ENCODE measurements at places on chromosomes 16 and 17.

DNA sequence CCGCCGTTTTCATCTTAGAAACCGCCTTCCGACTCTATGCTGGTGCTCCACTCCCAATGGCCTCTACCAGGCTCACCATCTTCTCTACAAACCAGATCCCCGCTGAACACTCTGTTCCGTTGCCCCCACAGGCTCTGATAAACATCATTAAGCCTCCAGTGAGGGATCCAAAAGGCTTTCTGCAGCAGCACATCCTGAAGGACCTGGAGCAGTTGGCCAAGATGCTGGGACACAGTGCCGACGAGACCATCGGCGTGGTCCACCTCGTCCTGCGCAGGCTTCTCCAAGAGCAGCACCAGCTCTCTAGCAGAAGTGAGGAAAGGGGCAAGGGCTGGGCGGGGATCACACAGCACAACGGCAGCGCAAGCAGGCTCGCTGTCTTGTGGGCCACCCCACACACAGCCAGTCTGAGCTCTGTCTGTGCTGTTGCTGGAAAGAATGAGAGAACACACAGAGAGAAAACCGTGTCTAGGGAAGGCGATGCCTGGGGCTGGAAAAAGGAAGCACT is 33.5 kb upstream of the ENDOV start:
- DNase-seq = no peak

GRCh38 chr17:13418891-13419290 is 182.8 kb downstream of the HS3ST3A1 start:
- peak; percentile 6 for DNase-seq

DNA sequence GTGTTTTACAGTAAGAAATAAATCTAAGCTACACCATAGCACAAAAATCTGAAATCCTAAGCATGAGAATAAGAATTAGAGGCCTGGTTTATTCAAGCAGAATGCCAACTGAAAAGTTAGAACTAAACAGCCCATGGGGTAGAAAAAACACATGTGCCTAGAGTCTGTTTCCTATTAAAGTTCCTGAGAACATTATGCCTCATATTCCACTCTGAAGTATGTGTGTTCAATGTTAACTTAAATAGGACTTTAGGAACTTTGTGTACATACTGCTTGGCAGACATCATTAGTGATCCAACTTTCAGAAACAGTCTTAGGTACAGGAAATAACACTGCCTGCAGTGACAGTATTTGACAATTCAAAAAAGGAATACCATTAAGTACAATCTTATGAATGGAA is 18.2 kb downstream of the HEATR6 start:
- DNase-seq = no peak

GRCh38 chr16:82657239-82657638 is 30.5 kb downstream of the CDH13 start:
- DNase-seq = peak; percentile 20

- DNase-seq = no peak
These were observed 118.5 kb upstream of the CACNG5 start for GRCh38 chr17:66716236-66717026.

GRCh38 chr17:37483311-37484039 is 6.2 kb upstream of the DUSP14 start:
- peak; percentile 56 for DNase-seq

DNA sequence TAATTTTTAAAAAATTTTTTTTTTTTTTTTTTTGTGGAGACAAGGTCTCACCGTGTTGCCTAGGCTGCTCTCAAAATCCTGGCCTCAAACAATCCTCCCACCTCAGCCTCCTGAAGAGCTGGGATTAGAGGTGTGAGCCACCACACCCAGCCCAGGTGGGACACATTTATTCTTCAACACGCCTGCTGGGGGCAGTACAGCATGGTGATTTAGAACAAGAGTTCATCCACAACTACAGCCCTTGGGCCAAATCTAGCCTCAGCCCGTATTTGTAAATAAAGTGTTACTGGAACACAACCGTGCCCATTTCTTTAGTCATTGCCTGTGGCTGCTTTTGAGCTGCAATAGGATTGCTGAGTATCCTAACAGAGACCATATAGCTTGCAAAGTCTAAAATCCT is 92.8 kb downstream of the KATNIP start:
- peak; percentile 41 for DNase-seq

- peak; percentile 32 for DNase-seq
These were observed 35.2 kb upstream of the SIAH1 start for GRCh38 chr16:48420437-48420836.

- DNase-seq = no peak
These were observed 606.3 kb downstream of the KCNJ2 start for GRCh38 chr17:70775679-70776078.

DNA sequence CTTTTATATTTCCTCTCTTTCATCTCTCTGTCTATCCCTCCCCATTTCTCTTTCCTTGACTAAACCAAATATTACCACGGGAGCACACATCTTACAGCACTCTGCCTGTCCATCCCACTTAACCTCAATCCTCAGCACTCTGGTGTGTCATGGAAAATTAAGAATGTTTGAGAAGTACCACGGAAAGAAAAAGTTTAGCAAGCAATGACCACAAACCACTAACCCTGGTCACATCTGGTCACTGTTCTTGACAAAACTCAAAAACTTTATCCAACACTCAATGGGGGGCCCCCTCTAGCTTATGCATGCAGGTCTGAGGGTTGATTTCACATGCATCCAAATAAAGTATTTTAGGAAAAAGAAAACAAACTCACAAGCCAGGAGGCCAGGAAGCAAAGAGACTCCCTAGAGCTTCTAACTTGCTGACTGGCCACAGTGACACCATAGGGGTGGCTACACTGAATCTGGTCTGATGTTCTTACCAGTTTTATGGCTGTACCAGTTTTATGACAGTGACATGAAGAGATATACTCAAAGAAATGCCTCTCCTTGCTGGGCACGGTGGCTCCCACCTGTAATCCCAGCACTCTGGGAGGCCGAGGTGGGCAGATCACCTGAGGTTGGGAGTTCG is 229.2 kb downstream of the STX8 start:
- DNase-seq = no peak

GRCh38 chr17:19781488-19782458 is 33.7 kb upstream of the ALDH3A1 start:
- no peak for DNase-seq

DNA sequence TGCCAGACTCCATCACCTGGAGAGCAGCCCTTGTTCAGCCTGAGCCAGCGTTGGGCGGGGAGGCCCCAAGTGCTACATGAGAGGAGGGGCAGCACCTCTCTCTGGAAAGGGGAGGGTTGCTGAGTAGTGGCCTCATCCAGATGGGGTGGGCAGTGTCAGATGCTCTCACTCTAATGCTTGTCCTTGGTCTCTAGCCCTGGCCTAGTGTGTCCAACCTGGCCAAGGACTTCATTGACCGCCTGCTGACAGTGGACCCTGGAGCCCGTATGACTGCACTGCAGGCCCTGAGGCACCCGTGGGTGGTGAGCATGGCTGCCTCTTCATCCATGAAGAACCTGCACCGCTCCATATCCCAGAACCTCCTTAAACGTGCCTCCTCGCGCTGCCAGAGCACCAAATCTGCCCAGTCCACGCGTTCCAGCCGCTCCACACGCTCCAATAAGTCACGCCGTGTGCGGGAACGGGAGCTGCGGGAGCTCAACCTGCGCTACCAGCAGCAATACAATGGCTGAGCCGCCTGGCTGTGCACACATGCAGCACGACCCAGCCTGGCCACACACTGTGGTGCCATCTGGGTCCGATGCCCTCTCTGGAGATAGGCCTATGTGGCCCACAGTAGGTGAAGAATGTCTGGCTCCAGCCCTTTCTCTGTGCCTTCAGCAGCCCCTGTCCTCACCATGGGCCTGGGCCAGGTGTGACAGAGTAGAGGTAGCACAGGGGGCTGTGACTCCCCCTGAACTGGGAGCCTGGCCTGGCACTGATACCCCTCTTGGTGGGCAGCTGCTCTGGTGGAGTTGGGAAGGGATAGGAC is 4.3 kb downstream of the CTRL start:
- DNase-seq = no peak

- no peak for DNase-seq
These were observed 30.5 kb downstream of the TMEM238L start for GRCh38 chr17:10773391-10773790.

DNA sequence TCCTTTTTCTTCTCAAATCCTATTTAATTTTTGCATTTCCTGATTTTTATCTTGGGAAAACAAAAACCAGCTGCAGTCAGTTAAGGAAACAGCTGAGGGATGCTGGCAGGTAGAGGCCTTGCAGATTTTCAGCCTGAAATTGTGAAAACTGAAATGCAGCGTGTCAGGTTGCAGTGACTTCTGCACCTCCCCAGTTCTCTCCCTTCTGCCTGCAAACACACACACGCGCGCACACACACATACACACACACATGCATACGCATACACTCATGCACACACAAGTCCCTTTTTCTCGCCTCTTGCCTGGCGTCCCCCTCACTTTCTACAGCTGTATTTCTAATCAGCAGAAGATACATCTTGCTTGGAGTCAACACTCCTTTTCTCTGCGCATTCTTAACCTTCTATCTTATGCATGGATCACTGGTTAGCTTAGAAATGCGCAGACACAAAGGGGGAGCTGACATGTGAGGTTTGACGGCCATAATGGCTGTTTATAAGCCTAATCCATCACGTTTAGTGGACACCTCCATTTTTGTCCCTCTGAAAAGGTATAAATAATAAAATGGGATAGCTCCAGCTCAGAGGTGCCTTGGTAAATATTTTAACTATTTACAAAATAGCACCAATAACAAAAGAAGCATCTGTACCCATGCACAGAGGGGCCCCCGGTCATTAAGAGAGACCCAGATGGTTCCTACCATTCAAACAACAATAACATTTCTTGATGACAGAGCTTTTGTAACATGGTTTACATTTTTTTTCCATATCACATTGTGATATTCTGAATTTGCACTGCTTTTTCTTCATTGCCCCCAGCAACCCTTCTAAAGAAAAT is 392.1 kb upstream of the SALL1 start:
- no peak for DNase-seq
